ENCODE measurements at places on chromosomes 4 and X.

- no peak for DNase-seq
These were observed 115.8 kb upstream of the FAT4 start for GRCh38 chr4:125198916-125199315.

DNA sequence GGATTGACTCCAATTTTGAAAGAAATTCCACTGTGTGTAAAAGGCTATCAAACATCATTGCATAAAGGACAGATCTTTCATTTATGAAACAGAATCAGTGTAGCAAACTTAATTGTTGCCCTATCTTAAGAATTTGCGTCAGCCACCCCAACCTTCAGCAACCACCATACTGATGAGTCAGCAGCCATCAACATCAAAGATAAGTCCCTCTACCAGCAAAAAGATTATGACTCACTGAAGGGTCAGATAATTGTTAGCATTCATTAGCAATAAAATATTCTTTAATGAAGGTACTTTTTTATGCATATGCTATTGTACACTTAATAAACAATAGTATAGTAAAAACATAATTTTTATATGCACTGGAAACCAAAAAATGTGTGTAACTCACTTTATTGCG lies 15.8 kb upstream of the GRSF1 start:
- no peak for DNase-seq

- peak; percentile 60 for DNase-seq
These were observed 17.3 kb downstream of the TBC1D14 start for GRCh38 chr4:6926681-6927478.

DNA sequence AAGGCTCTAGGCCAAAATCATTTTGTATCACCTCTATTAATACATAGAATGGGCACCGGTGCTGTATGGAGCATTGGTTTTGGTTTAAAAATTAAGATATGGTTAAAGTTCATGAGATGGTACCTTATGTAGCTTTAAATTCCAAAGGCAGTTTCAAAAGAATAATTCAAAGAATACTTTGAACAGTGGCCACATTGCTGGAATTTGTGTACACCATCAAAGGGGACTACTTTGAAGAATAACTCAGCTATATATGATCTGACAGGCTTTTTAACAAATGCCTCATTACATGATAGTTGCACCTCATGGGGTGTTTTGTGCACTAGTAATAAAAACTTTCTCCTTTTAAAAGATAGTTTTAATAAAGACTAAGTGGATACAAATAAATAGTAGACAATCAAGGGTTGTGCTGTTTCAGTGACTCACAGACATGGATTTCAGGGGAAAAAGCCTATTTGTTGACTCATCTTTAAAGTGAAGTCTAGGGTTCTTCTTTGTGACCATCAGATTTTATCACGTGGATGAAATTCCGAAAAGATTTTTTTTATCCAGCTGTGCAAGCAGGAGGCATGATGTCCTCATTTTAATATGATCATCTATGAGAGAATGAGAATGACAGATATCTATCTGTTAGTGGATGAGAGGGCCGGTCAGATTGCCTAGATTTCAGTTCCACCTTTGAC lies 12.8 kb downstream of the MTM1 start:
- no peak for DNase-seq

DNA sequence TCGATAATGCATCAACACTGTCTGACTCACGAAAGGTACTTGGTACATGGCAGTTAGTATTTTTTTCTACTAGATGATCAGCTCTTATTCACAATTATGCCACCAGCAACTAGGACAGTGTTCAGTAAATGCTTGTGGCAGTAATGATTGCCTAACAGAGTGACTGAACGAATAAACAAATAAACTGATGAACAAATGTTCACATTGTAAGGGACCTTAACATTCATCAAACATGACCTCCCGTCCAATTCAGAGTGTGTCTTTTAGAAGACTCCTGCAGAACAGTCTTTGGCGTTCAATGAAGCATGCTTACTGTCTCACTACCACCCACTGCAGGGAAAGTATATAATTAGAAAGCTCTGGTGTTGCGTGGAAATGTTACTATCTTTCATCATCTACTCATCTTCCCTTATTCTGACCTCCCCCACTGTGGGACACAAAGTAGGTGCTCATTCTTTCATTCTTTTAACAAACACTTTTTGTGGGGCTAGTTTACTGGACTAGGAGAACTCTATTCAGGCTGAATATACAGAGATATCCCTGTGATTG lies 319.3 kb downstream of the RAB28 start:
- DNase-seq = no peak

- no peak for DNase-seq
These were observed 9.4 kb downstream of the PLCXD1 start for GRCh38 chrX:290476-291166.

DNA sequence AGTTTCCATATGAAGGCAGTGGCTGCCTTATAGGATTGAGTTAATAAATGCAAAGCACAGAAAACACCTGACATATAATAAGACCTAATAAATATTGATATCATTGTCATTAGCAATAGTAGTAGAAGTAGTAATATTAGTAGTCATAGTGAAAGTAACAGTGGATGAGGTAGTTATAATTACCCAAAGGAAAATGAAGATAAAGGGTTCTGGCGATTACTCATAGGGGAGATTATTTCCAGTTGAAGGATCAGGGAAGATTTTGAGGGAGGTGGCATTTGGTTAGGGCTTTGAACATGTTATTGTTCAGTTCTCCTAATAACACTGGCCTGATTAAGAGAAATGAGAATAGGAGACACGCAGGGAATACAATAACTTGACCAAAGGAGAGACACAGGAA lies 131.9 kb upstream of the GPRIN3 start:
- DNase-seq = no peak

DNA sequence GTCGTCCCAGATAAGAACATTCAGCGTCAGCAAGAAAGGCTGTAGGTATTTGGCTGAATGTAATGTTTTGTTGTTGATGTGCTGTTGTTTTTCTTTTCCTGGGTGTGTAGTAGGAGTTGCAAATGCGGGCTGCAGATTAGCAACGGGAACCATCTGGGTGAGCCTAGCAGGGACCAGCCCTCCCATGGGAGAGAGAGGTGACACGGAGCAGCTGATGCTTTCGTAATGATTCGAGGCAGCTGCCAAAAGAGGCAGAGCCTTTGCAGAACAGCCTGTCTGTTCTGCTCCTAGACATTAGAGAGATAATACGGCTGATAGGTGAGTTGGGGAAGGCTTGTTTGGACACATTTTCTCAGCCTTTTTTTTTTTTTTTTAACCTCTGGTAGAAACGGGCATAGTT lies 25.3 kb downstream of the ARSF start:
- no peak for DNase-seq

DNA sequence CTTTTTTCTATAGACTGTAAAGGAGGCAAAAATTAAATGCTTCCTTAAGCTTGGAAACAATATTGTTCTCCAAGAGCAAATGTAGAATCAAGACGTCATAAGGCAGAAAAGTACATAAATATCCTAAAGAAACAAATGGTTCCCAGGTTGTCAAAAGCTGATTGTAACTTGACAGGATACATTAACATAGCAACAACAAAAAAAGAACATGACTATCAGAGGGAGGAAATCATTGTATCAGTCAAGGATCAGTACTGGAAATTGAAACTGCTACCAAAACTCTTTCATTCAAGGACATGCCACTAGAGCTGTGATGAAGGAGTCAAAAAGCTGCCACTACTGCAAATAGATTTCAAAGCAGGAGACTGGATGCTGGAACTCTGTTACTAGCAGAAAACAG lies 168.3 kb downstream of the BTC start:
- DNase-seq = no peak

DNA sequence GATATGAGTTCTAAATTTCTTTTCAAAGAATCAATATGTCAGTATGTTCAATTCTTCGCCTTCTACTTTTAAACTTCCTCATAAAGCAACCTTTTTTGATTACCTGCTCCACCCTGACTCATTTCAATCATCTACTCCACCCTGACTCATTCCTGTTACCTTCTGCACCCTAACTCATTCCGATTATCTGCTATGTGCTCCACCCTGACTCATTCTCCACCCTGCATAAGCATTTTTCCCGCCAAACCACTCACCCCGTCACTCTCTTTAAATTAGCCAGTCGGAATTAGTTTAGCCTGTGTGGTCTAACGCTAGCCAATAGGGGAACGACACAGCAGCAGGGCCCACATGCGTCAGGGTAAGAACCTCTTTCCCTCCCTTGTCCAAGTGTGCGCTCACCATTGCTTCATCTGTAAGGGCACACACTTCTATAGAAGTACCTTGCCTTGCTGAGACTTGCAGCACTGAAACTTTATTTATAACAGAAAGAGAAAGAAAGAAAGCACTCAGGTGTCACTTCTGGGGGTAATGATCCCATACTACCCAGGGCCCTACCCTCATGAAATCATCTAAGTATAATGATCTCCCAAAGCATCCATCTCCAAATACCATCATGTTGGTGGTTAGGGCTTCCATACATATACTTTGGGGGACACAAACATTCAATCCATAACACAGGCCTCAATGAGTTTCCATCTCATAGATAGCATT lies 875.2 kb downstream of the RAPGEF2 start:
- DNase-seq = no peak

DNA sequence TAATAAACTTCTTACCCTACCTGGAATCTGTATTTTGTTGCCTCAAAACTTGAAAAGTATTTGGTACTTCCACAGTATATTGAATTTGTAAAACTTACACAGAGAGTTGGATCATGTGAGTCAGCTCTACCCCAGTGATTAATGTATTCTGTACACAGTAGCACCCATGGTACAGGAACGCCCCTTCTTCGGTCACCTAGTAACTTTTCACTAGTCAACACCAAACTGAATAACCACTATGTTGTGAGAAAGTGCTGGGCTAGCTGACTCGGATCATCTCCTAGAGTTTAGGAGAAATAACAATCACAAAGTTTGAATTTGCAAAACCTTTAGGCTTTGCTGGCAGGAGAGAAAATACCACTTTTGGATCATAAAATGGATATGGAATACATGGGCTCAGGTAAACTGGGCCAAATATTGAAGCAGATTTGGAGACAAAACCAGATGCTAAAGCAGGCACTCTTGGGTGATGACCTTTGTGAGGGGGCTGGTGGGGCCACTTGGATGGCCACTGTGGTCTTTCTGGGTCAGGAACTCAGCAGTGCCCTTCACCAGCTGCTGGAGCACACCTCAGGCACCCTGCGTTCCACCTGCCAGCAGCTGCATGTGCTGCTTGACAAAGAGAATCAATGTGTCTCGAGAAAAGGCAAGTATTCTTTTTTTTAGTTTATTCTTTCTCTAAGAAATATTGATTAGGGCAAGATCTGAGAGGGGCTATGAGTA lies at the start of gene DTHD1:
Gene DTHD1 (plus strand): TSS at position 233 of the 723 bp plus-strand sequence. CDS start 143 bp downstream, at position 376.
- no peak for DNase-seq

DNA sequence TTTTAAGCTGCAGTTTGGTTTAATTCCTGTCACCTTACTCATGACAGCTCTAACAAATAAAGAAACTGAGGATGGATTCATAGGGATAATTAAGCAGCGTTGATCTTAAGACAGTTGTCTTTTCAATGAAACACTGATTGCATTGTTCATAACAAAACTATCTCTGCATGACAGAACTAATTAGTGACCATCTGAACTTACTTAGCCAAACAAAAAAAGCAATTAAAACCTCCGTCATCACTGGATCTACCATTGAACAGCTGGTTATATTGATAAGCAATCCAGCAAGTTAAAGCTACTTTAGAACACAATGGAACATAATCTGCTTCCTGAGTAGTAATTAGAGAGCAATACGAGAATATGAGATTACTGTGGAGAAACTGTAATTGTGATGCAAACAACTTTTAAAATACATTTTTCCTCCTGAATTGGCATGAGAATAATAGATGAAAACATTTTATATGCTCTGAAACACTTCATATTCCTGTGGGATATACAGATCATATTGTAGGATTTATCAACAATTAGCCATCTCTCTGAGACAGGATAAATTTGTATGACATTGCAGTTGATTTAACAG lies 2576.8 kb downstream of the PCDH7 start:
- DNase-seq = no peak

- DNase-seq = no peak
These were observed 149.9 kb upstream of the PAQR3 start for GRCh38 chr4:79088946-79089691.

DNA sequence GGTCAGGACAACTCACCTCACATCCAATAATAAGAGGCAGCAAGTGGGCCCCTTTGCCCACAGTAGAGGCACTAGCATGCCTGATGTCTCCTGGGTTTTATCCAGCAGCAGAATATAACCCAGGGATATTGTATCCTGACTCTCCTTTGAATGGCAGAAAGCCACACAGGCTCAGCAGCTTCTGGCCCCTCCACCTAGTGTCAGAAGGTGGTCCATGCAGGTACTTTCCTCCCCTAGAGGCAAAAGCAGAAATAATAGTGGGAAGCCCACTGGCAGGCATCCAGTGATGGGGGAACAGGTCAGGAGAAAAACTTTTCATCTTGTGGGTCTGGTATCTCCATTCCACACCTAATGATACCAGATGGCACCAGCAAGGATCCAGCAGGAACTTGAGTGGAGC lies 75.5 kb upstream of the IRS4 start:
- no peak for DNase-seq

DNA sequence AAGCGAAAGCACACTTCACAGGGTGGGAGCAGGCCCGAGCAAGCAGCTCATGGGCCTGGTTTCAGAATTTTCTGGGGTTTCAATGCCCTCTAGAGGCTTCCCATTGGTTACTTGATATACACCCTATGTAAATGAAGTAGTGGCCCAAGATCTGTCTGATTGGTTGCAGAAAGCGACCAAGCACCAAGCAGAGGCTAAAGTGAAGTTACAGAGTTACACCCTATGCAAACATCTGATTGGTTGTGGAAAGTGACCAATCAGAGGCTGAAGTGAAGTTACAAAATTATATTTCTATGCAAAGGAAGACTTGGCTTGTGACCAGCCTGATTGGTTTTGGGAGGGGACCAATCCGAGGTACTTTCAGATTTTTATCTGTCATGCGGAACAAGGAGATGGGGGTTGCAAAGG lies 8.2 kb downstream of the FHIP1A start:
- DNase-seq = no peak

- DNase-seq = no peak
These were observed 28.0 kb upstream of the CD40LG start for GRCh38 chrX:136619899-136620505.

DNA sequence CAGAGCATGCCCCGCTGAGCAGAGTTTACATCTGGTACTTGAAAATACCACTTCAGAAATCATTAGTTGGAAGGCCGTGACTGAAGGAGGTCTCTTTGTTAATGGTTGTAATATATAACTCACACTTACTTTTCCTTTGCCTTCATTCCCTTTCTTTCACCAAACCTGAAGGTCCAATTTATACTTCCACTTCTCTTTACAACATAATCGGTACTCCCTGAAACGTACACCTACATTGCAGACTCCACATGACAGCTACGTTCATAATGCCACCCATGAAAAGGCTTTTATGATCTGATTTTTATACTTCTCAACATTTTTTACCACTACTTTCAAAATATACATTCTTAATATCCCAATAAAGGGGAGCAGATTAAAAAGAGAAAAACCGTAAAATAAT lies 298.7 kb downstream of the C4orf33 start:
- peak; percentile 61 for DNase-seq

- DNase-seq = no peak
These were observed 168.6 kb downstream of the AFAP1 start for GRCh38 chr4:7771056-7771455.

DNA sequence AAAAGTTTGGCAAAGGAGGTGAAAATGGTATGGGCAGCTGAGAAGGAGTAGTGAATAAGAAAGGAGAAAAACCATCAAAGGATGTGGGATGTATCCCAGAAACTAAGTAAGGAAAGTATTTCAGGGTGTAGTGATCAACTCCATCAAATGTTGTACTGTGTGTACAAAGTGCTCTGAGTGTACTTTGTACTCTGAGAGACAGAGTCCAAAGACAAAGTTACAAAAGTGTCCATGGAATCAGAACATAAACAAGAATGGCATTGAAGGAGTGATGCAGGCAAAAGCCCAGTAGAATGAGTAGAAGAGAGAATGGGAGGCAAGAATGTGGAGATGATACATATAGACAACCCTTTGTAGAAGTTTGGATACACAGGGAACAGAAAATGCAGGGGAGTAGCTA lies 12.3 kb upstream of the PGRMC1 start:
- no peak for DNase-seq
